ENCODE measurements at places on chromosomes 6 and 20. TPM values are rescaled to one million over a fixed set of nuclear protein-coding genes. Genes with fewer than 3 reads are reported as not detected.

DNA sequence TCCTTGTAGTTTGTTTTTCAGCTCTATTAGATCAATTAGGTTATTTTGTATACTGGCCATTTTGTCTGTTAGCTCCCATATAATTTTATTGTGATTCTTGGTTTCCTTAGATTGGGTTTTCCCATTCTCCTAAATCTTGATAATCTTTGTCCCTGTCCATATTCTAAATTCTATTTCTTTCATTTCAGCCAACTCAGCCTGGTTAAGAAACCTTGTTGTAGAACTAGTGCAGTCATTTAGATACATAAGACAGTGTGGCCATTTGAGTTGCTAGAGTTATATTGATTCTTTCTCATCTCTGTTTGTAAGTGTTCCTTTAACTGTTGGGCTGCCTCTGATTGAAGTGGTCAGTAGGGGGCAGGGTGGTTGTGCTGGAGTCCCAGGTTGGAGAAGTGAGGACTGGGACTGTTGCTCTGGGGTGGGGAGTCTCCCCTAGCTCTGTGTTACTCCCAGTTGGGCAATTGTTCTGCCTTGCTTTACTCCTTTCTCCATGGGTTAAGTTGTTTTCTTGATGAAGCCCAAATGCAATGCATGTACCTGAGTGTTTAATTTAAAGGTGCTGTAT lies 98.8 kb upstream of the NRN1 start:
- H3K27me3 ChIP-seq: no peaks in the 10 kb centered on the region
- H3K27ac ChIP-seq: no peak overlapping the region
- H3K4me3 ChIP-seq: no peak overlapping the region
- DNase-seq: no peak
- H3K4me1 ChIP-seq: no peaks in the 10 kb centered on the region

DNA sequence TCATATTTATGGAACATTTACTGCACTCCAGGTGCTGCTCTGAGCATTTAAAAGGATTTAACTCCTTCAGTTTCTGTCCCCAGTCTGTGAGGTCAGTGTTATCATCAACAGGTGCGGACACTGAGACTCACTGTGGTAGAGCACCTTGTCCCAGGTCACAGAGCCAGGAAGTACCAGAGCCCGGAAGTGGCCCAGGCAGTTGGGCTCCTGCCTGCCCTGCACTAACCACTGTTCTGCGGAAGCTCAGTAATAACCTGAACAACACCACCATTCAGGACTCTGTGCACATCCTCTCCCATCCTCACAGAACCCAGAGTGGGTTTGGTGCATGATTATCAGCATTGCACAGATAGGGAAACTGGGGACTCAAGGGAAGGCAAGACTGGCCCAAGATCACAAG lies 16.8 kb upstream of the SIRPG start:
- H3K36me3 ChIP-seq: no peaks in the 10 kb centered on the region
- H3K27me3 ChIP-seq: no peaks in the 10 kb centered on the region
- H3K27ac ChIP-seq: no peak overlapping the region
- H3K4me1 ChIP-seq: no peaks in the 10 kb centered on the region
- no peak overlapping the region for H3K4me3 ChIP-seq

- peaks cover 32% of the 10 kb centered on the region for H3K4me1 ChIP-seq
- H3K27me3 ChIP-seq: no peaks in the 10 kb centered on the region
- no peak overlapping the region for H3K27ac ChIP-seq
- H3K36me3 ChIP-seq: no peaks in the 10 kb centered on the region
- H3K4me3 ChIP-seq: no peak overlapping the region
- no peak for DNase-seq
These were observed 55.0 kb upstream of the KCNK16 start for GRCh38 chr6:39377539-39377950.

DNA sequence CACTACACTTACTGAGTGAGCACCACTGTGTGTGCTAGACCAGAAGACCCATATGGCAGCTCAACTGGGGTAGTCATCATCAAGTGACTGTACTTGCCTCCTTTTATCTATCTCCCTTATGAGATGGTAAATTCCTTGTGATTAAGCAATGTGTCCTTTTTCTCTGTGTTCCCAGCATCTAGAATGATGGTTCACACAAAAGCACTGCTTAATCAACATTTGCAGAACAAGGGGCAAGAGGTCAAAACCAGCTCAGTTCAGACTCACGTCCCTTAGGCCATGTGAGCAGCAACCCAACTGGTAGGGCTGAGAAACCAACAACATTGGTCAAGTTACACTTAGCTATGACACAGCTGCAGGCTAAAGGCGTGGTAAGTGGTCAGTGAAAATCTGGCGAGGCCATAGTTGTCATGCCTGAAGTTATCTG lies 10.0 kb downstream of the TRAM2 start:
- DNase-seq: no peak
- no peaks in the 10 kb centered on the region for H3K36me3 ChIP-seq
- H3K4me3 ChIP-seq: no peak overlapping the region

The TMEM151B gene
- 0.42 TPM for total RNA-seq

The POM121L2 gene
- total RNA-seq: not detected

All from esophagus muscularis mucosa (tissue), 4 donors.